ENCODE measurements at places on chromosomes 1 and 21.

DNA sequence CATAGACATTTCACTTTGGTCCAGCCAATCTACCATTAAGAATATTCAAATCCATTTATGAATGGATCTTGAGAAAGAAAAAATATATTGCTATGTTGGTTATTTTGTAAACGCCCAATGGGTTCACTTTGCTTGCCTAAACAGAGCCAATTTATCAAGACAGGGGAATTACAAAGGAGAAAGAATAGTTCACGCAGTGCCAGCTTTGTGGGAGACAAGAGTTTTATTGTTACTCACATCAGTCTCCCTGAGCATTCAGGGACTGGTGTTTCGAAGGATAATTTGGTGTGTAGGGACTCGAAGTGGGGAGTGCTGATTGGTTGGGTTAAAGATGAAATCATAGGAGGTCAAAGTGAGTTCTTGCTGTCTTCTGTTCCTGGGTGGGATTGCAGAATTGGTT is 135.3 kb downstream of the GABPA start:
- DNase-seq = no peak

DNA sequence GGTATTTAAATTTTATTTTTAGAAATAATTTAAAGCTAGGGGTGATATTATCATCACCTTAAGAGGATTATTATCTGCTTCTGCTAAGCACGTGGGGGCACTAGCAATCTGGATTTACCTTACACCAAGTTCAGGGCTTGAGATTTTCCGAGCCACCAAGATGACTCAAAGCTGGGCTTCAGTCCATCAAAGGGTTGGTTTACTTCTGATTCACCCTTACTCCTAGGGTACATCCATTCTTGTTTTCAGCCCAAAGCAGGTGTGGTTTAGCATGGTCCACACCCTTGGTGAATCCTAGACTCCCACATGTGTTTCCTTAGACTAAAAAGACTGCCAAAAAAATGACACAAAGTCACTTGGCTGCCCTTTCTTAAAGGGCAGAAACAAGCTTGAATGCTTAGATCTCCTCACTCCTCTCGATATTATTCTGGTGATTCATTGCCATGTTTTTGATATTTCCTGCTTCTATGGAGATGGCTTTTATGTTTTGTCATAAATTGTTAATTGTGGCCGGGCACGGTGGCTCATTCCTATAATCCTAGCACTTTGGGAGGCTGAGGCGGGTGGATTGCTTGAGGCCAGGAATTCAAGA is 9.8 kb upstream of the PRSS38 start:
- no peak for DNase-seq

- DNase-seq = no peak
These were observed 44.3 kb upstream of the ADARB1 start for GRCh38 chr21:45029948-45030681.

GRCh38 chr1:115717541-115717940 is 51.0 kb downstream of the CASQ2 start:
- no peak for DNase-seq

GRCh38 chr1:94417978-94418663 is at the start of gene ABCD3:
TSS of gene ABCD3 (plus strand) at chr1:94418389. CDS start at chr1:94418479, 90 bp downstream.
- DNase-seq = peak; percentile 88

DNA sequence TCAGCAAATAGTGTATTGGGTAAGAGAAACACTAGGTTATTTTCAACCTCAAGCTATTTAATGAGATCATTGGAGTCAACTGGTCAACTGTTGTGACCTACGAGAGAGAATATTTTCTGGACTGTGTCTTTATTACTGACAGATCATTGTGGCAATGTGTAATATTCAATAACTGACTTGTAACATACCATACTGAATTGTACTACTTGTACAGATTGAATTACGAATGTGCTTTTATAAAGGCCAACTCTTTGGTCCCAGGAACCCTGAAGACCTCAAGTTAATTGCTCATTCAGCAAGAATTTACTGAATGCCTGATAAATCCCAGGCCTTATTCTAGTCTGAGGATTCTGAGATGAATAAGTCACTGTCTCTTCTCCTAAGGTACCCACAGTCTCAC is 56.1 kb upstream of the CAMK1G start:
- no peak for DNase-seq

- no peak for DNase-seq
These were observed 380.0 kb upstream of the CAMK1G start for GRCh38 chr1:209203533-209203895.

GRCh38 chr1:38997034-38997900 is 6.2 kb downstream of the AKIRIN1 start:
- no peak for DNase-seq

DNA sequence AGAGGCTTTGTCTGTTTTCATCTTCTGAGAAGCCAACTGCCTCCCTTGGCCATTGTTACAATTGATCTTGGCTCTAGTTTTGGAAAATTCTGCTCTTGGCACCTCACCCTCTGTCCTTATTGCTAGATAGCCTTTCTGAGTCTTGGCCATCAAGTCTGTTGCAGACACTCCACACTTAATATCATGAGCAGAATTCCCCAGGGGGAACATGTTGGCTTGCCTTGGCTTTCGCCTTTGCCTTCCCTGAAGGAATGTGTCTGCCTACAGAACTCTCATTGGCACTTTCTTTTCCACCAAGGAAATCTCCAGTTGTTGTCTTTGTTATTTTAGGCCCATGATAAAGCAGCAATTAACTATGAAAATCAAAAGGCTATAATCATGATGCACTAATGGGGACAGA is 42.7 kb upstream of the LDLRAP1 start:
- DNase-seq = no peak

DNA sequence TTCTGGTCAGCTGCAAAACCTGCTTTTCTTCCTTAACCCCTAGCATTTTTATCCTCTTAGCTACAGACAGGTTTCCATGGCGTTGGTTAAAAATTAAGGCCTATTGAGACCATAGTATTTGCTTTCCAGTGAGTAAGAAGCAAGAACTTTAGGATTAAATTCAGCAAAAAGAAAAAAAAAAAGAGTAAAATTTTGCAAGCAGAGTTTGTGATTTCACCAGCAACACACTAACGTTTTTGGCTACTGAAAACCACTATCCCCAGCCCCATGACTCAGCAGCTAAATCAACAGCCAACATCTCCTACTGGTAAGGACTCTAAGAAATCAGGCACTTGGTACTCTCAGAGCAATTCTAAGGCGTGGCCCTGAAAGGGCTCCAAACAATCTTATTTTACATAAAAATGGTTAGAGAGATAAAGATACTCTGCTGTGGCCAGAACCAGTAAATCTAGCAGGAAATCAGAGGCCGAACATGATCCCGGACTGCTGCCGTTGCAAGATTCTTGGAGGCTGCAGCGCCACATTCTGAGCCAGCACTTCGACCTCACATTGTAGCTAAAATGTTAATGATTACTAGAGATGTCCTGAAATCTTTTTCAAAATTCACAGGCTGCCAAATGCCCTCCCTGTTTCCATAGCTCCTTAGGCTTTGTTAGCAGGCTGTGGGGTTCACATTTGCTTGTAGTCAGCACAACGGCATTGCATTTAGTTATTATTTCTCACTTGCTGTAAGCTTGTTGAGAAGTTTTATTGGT is 1.6 kb upstream of the ENO1 start:
- no peak for DNase-seq

DNA sequence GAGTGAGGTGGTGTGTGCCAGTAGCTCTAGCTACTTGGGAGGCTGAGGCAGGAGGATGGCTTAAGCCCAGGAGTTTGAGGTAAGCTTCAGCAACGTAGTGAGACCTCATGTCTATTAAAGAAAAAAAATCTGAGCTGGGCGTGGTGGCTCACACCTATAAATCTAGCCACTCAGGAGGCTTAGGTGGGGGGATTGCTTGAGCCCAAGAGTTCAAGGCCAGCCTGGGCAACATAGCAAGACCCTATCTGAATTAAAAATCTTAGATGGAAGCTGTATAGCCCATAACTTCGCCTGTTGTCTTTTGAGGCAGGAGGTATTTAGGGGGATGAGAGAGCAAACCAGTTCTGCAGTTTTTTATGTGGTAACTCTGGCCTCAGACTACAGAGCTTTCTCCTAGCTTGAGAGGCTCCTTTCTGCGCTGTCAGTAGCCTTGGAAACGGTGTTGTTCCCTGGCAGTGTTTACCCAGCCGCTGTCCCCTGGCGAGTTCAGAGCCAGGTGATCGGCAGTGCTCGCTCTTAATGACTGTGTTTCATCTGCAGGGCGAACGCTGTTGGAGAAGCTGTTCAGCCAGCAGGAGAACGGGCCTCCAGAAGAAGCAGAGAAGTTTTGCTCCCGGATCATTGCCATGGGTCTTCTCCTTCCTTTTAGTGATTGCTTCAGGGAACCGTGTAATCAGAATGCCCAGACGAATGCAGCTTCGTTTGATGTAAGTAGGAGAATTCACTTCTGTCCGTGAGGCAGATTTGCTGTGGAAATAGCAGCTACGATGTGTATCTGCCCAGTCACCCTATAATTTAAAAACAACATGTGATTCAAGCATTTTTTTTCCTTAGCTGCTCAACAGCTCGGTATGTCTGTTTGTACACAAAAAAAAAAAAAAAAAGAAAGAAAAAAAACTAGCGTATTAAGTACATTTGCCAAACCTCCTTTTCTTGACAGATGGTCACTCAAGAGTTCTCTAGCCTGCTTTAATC is 31.2 kb downstream of the FMN2 start:
- no peak for DNase-seq

- DNase-seq = no peak
These were observed 59.4 kb upstream of the ROR1 start for GRCh38 chr1:63714482-63714760.

- DNase-seq = no peak
These were observed 27.8 kb upstream of the ZNF281 start for GRCh38 chr1:200437556-200438203.

DNA sequence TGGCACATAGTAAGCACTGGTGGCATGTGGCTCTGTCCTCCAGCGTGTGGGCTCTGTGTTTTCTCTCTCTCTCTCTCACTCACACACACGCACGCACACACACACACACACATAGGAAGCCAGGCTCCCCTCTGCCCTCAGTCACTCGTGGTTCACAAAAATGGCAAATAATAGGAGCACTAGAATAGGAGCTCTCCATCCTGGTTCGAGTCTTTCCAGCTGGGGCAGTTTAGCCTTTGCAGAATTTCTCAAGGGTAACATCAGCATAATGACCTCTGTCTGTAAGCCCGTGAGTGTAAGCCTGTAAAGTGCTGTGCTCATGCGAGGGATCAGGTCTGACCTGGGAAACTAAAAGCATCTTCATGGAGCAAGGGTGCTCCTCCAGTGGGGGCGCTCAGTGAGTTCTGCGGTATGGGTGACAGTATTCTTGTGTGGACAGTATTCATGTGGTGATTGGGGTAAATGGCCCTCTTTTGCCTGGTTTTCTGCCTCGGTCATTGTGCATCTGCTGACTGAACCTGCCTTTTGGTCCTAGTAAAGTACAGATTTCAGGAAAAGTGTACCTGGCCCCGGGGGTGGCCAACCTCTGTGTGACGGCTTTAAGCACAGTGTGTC is 842 bp upstream of the ZC3H12A start:
- DNase-seq = no peak

- no peak for DNase-seq
These were observed 190.7 kb downstream of the CENPF start for GRCh38 chr1:214793708-214794107.

GRCh38 chr1:230595181-230595580 is 47.1 kb upstream of the COG2 start:
- no peak for DNase-seq

DNA sequence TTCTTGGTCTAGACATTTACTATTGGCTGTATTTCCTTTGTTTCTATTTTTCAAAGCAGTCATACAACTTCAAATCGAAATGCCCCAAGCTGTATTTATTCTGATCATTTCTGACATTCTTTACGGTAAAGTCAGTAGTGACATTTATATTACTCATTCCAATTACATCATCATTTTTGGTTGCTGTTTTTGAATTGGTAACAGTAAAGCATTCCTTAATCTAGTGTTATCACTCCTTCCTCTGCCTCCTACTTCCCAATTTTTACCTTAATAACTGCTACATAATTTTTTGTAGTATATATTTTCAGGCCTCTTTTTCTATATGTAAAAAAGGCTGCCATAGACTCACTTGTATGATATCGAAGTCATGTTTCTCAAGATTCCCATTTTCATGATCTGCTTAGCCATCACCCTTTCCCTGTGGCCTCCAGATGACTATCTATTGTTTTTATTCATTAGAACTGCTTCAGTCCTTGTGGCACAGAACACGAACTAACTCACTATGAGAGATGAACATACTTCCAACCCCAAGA is 167.2 kb downstream of the RUNX1 start:
- DNase-seq = no peak
